ENCODE measurements at places on chromosomes 13 and 19. TPM values are rescaled to one million over a fixed set of nuclear protein-coding genes. Genes with fewer than 3 reads are reported as not detected.

- DNase-seq = peak; percentile 80
Observed at GRCh38 chr19:47232422-47233211, 1.6 kb upstream of the BBC3 start.

The RGS9BP gene
- 0.69 TPM for total RNA-seq

DNA sequence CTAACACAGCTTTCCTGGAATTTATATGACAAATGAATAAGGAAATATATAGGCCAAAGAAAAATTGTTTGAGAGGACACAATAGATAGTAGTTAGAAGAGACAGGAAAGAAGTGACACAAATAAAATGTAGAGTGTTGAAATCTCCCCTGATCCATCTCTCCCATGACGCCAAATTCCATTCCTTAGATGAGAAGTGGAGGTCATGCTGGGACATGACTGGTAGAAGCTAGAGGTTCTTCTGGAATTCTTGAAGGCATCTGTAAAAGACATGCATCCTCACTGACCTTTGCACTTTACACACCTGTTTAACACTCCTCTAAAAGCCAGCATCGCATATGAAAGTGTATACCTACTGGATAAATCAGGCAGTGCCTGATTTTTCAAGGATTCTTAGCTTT lies 67.8 kb downstream of the DGKH start:
- peak; percentile 39 for DNase-seq

DNA sequence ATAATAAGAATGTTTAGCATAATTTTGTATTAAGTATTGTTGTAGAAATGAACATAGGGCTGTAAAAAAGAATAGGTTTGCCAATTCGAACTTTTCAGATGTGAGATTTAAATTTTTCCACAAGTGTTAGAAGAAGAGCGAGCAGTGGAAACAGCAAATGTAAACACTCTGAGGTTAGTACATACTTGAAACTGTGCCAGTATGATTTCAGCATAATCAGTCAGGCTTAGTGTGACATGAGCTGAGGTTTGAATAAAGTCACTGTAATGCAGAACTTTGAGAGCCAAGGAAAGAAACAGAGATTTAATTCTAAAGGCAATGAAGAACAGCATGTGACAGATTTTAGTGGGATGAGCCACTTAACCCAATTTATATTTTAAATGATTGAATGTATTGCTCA lies 2166.4 kb downstream of the PCDH9 start:
- no peak for DNase-seq

DNA sequence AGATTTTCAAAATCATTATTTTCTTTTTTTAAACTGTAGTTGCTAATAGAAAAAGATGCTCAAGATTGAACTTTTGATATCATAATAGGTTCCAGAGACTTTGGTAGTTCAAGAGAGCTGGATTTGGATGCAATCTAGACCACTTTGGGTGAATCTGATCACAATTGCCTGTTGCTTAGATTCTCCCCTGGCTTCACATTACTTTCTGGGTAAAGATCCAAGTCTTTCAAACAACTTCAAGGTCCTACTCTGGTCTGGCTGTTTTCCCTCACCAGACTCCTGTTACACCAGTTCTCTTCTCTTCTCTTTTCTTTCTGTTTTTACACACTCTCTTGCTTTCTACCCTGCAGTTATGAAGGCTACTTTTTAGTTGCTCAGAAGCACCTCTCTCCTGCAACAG lies 7.4 kb upstream of the SPRY2 start:
- DNase-seq = no peak

GRCh38 chr19:30804751-30805150 lies 432.6 kb downstream of the ZNF536 start:
- DNase-seq = no peak

The NLRP7 gene
- not detected for total RNA-seq

DNA sequence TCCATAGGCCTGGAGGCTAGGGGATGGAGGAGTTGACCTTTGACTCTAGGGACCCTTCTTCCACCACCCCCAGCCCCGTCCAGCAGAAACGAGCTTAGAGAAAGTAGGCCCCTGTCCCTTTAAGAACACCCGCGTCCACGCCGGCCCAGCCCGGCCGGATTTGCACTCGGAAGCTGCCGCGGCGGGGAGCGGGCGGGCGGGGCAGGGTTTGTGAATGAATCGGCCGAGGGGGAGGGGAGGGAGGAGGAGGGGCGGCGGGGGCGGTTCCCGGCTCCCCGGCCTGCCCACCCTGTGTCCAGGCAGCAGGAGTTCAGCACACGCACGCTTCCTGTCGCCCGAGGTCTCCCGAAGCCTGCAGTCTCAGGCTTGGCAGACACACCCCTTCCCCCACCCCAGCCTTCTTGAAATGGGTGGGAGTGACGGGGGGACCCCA lies 1.5 kb downstream of the UNC13A start:
- peak; percentile 44 for DNase-seq

DNA sequence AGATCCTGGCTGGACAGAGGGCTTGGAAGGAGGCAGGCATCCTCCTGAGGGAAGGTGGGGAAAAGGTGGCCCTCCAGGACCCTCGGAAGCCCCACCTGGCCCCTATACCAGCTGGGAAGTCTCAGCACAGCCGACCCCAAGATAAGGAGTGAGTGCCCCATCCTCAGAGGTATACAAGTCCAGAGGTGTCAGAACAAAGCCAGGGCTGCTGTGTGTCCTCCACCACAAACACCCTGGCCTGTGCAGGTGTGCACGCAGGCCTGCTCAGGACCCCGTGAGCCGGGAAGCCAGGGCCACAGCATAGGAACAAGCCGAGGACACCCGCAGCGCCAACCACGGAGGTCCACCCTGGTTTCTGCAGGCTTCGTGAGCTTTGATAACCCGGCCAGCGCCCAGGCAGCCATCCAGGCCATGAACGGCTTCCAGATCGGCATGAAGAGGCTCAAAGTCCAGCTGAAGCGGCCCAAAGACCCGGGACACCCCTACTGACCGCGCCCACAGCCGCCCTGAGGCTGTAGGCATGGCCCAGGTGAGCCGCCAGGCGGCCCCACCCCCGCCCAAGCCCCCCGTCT lies 68.6 kb downstream of the CELF5 start:
- no peak for DNase-seq

The SLC7A9 gene
- not detected for total RNA-seq

DNA sequence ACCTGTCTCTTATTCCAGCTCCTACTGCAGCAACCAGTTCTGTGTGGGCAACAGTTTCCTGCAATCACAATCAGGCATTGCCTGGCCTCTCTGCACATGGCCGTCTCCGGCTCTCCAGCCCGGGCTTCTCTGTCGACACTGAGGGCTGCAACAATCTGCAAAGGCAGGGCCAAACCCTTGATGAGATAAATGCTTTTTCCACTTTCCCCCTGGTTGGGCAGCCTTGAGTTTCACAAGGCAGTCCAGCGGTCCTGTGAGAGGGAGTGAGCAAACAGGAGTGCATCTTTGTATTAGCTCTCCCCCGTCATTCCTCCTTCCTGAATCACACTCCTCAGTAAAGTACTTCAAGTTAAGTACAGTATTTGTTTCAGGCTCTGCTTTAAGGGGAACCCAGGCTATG lies 40.7 kb upstream of the VWA8 start:
- DNase-seq = peak; percentile 21

- no peak for DNase-seq
Observed at GRCh38 chr13:60501236-60501635, 104.2 kb downstream of the TDRD3 start.

The EFNA2 gene
- total RNA-seq = not detected

All from MCF 10A (cell line).